ENCODE measurements at places on chromosomes 3 and 15.

DNA sequence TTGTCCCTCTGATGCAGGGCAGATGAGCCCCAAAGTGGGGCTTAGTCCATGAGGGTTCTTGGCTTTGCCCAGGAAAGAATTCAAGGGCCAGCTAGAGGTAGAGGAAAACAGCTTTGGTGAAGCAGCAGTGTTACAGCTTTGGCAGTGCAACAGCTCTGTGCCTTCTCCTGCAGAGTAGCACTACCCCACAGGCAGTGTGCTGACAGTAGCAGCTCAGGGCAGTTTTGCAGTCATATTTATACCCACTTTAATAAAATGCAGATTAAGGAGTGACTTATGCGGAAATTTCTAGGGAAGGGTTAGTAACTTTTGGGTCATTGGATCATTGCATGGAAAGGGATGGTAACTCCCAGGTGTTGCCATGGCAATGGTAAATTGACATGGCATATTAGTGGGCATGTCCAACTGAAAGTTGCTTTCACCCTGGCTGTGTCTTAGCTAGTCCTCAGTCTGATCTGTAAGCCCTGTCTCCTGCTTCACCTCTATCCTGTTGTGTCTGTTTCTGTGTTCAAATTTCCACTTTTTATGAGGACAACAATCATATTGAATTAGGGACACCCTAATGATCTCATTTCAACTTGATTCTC lies 241.3 kb upstream of the C2CD4B start:
- DNase-seq, result no peak

- DNase-seq, result no peak
These were observed 377.4 kb upstream of the RGMA start for GRCh38 chr15:93466380-93466779.

GRCh38 chr15:76429661-76430060 lies 93.1 kb downstream of the ISL2 start:
- DNase-seq, result no peak

GRCh38 chr15:69744391-69745162 lies 292.0 kb downstream of the RPLP1 start:
- no peak for DNase-seq

DNA sequence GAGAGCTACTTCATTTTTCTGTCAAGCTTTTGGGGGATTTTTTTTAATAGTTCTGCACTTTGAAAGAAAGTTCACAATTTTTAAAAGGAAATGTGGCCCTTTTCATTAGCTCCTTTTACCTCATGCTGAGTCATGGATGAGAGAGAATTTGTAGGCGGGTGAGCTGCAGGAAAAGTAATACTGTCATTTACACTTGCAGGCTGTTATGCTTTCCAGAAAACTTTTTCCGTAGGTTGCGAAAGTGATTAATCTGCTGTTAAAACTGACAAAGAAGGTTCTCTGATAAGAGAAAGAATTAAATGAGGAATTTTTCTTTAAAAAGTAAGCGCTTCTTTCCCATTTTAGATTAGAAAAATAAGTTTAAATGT lies 430.2 kb downstream of the LPP start:
- DNase-seq, result no peak

DNA sequence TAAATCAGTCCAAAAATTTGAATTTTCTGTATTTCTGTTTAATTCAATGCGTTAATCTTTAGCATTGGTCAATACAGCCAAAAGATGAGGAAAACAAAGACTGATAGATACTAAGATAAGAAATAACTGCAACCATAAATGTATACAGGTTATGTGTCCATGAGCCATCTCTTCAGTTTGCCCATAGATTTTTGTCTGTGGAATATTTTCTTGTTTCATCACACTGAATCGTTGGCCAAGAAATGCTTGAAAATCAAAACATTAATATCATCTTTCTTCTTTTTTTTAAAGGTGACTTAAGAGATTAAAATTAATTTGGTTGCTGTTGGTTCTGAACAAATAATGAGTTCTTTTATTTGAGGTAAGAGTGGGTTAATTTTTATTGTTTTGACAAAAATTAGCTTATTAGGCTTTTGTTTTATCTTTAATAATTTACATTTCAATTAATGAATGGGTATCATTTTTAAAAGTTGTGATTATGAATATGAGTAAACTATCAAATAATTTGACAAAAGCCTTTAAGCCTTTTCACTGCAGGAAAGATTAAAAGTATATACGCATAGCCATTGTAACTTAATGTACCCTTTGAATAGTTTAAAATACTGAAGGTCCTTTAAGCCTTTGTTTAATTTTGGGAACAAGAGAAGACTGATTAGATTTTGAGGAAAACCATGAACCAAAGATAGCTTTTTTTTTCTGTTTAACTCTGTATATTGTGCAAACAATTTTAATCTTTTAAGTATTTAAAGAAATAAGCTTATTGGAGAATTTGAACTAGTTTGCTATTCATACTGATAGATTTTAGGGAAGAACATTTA lies 14.7 kb upstream of the CHD2 start:
- no peak for DNase-seq

GRCh38 chr15:77436822-77437221 lies 16.1 kb downstream of the HMG20A start:
- DNase-seq, result no peak

DNA sequence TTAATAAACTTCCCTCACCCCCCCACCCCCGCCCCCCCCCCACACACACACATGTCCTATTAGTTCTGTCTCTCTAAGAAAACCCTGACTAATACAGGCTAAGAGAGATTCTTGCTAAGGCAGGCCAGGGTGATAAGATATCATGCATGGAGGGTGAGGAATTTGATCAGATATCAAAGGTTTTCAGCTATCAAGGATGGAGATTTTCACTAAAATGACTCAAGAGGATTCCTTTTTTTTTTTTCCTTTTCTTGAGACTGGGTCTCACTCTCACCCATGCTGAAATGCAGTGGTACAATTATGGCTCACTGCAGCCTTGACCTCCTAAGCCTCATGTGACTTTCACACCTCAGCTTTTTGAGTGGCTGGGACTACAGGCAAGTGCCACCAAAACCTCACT lies 14.9 kb upstream of the SENP7 start:
- no peak for DNase-seq

DNA sequence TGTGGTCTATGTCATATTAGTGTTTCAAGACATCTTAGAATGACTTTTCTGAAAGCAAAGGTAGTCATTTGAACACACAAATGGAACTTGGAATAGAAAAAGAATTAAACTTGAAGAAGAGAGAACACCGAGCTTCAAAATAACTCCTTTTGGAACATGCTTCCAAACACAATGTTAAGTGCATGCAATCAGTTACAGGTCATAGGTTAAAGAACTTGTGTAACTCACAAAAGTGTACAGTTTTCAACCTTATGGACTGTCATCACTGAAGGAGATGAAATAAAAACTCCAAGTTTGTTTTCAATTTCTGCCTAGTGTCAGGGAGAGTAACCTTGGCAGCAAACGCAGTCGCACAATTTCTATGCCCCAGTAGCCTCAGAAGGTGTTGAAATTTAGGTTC lies 192.9 kb upstream of the NECTIN3 start:
- no peak for DNase-seq

DNA sequence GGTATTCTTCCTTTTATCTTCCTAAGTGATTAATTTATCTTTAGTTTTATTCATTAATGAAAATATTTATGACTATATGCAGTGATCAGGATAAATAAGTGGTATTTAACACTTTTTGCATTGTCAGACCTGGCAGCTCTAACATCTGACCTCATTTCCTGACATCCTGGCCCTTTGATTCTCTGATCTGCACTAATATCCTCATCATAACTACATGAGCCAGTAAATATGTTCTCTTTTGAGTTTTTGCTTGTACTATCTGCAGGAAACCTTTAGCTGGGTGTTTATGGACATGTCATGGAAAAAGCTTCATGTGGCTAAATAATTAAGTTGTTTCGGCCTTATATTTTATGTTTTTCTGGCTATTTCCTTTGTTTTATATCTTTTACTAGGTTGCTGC lies 10.5 kb downstream of the NKTR start:
- DNase-seq, result no peak

DNA sequence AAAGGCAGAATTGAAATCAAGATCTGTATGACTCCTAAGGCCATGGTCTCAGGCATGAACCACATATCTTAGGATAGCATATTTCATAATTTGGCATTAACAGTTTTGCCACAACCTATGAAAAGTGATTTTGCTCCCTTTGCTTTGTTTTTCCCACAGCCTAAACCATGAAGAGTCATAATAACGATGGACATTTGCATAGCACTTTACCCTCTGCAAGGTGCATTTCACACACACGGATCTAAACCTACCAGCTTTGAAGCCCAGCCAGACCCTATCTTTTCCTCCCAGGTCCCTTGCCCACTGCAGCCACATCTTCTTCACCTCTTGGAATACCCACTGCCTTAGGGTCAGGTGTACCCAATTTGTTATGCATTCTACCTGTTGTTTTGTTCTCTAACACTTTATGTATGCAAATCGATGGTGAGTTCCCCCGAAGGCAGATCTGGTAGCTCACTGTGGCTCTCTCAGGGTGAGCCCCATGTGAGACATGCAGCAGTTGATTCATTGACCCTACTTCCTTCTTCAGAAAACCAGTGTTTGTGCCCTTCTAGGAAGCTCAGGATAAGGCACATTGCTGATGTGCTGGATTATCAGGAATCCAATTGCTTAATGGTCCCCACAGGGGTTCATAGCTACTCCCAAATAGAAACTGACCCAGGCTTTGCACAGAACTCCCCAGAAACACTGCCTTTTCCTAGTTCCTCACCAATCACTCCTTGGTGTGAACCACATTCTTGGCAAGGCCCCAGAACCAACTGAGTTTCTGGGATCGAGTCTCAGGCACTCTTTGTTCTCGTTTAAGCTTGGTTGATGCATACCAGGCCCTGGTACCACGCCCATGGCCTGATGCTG lies 8.7 kb downstream of the ARHGAP31 start:
- DNase-seq, result no peak

DNA sequence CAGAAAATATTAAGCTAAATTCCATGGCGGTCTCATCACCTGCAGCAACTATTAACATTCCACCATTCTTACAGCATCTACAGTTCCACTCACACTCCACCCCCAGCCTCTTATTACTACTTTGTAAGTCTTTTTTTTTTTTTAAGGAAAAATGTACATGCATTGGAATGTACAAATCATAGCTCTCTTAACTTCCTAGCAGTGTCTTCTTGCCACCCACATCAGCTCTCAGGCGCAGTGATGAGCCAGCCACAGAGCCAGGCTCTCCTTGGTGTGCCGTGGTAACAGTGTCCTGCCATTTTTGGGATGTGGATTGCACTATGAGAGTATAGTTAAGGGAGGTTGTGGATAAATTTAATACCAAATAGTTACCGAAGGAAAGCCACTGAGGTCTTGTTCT lies 17.8 kb downstream of the ABHD17C start:
- DNase-seq, result no peak

DNA sequence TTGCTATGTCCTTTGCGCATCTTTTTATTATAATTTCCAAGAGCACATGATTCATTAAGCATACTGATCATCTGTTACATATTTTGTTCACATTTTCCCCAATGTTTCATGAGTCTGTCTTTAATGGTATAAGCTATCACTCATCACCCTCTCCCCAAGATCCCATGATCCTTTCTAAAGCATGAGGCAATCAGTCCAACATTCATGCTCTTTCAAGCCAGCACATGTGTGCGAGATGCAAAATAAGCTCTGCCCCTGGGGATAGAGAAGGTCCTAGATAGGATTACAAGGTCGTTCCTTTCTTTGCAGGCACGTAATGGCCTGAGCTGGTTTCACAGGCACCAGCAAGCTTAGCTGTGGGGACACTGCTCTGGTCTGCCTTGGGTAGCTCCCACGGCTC lies 32.2 kb upstream of the B3GNT5 start:
- no peak for DNase-seq

DNA sequence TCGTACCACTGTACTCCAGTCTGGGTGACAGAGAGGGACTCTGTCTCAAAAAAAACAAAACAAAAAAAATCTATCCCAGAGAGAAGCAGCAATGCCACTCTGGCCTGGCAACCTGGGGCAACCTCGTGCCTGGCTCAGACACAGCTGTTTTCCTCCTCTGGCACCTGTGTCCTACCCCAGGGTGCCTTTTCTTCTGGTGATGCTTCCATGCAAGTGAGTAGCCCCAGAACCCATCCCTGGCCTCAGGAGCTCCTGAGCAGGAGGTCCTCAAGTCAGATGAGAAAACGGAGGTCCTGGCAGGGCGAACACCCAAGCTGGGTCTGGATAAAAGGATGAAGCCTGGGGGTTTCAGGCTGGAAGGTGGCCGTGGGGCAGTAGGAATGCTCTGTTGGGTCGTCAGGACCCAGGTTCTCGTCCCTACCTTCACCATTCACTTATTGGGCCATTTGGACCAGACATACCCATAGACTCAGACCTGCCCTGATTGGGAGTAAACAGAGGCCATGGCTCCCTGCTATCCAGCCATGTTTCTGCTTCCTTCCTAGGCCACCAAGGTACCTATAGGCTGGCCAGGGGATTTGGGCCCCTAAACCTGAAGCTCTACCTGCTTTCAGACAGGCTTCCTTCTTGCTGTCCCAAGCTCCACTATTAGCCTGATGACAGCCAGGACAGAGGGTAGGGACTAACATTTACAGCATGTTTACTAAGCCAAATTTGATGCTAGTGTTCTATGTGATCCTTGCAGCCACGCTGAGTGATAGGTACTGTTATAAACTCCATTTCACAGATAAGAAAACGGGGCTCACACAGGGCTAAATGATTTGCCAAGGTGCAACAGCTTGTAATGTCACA lies 102.2 kb downstream of the DAPK2 start:
- no peak for DNase-seq

DNA sequence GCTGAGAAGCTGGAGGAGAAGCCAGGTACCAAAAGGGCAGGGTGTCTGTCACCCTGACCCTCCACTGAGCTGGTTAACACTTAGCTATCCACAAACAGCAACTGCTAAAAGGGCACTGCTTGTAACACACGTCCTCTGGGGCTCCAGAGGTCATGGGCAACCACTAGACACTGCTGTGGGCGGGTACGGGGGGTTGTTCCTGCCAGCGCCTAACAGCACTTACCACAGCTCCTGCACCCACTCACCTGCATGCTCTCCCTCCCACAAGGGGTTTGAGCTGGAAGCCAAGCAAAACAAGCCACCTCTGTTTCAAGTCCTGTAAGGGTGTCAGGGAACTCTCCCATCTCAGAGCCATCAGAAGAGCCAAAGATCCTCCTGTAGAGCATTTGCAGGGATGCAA lies 407.6 kb downstream of the MFSD1 start:
- no peak for DNase-seq

GRCh38 chr3:87268646-87269211 lies 7.7 kb downstream of the POU1F1 start:
- DNase-seq, result no peak

- no peak for DNase-seq
These were observed 47.9 kb upstream of the CADPS start for GRCh38 chr3:62923066-62923465.

- no peak for DNase-seq
These were observed 25.4 kb downstream of the CXCR6 start for GRCh38 chr3:45968706-45969105.

Data from NCI-H1048 (cell line).